ENCODE measurements at places on chromosomes 7 and 10.

GRCh38 chr7:18087026-18087686 lies 59.5 kb upstream of the PRPS1L1 start:
- no peak for DNase-seq

- DNase-seq = no peak
These were observed 110.1 kb downstream of the MAD1L1 start for GRCh38 chr7:2122651-2123050.

DNA sequence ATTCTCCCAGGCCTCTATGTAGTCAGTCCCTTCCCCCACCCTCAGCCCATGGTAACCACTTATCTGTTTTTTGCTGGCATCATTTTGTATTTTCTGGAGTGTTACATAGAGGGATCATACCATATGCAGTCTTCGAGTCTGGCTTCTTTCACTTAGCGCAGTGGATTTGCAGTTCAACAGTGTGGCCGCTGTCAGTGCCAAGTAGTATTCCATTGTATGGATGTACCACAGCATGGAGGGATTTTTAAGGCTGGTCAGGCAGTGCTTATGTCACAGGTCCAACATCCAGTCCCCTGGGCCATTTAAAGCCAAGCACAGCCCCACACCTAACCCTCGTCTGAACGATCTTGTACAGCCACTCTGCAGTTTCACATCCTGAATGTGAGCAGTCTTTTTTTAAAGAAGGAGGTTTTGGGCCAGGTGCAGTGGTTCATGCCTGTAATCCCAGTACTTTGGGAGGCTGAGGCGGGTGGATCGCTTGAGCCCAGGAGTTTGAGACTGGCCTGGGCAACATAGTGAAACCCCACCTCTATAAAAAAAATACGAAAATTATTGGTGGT lies 121.8 kb downstream of the CUX1 start:
- DNase-seq = no peak

GRCh38 chr10:107626862-107627261 lies 462.4 kb upstream of the SORCS1 start:
- DNase-seq = no peak

DNA sequence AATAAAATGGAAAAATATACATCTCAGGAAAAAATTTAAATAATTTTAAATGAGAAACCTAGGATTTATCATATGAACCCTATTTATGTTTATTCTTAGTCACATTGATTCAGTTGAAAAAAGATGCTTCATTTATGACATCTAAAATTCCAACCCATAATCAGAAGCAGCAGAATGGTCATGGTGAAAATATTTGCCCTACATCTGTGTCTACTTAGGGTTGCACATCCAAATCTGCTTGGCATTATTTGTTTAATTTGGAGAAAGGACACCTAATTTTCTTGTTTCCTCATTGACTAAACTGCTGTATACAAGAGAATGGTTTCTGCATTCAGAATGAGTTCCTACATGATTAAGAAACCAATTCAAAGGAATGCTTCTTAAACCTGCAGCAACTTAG lies 72.9 kb upstream of the SKAP2 start:
- DNase-seq = no peak

DNA sequence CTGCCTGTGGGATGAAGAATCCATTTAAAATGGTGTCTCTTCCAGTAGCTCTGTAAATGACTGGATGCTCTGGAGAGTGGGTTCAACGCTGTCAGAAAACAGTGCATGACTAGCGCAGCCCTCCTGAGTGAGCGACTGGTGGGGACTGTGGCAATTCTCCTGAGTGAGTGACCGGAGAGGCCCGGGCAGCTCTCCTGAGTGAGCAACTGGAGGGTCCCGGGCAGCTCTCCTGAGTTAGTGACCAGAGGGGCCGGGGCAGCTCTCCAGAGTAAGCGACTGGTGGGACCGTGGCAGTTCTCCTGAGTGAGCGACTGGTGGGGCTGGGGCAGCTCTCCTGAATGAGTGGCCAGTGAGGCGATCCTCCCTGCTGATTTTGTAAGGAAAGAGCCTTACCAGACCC lies 85.5 kb downstream of the WDR37 start:
- no peak for DNase-seq

DNA sequence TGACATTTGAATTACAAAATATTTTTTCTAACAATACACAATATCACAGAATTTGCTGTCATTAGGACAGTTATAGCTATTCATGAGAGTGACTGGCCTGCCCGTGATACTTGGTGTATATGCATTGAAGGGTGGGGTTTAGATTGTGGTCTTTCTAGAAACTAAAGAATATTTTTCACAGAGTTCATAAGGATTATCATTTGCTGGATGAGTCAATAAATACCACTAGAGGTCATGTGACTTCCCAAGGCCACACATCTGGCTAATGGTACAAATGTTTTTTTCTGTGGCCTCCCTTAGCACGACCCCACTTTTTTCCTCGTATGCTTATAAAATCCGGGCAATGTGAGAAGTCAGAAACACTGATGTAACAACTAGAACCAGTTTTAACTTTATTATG lies 5.2 kb downstream of the OPTN start:
- DNase-seq = no peak

- no peak for DNase-seq
These were observed 17.2 kb upstream of the UBE2H start for GRCh38 chr7:129969881-129970446.

GRCh38 chr10:120729547-120729946 lies 121.6 kb upstream of the WDR11 start:
- DNase-seq = no peak

DNA sequence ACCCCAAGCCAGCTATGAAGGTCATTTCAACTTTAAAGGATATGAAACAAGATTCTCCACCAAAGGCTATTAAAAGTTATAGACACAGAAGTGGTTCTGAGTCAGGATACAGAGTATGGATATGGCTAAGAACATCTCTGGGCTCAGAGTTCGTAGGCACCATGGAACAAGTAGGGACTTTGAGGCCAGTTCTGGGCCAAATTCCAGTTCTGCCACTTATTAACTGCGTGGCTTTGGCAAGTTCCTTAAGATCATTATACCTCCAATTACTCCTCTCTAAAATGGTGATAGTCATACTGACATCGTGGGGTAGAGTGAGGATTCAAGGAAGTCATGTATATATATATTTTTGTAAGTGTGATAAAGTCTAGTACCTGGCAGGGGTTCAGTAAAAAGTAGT lies 105.8 kb upstream of the NFE2L3 start:
- no peak for DNase-seq

DNA sequence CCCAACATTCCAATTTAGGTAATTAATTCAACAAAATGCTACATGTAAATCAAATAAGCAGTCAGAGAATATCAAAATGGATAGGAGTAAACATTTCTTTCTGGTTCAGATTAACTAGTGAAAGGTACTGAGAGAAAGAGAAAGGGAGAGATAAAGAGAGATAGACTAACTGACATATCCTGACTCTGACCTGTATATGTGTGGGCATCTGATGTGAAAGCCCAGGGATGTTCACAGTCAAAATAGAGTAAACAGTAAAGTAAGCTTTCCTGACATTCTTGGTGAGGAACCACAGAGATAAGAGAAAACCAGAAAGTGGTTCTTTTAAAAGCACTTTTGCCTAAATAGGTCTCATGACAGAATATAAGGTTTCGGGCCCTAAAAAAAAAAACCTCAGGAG lies 37.5 kb upstream of the ANK3 start:
- DNase-seq = no peak

DNA sequence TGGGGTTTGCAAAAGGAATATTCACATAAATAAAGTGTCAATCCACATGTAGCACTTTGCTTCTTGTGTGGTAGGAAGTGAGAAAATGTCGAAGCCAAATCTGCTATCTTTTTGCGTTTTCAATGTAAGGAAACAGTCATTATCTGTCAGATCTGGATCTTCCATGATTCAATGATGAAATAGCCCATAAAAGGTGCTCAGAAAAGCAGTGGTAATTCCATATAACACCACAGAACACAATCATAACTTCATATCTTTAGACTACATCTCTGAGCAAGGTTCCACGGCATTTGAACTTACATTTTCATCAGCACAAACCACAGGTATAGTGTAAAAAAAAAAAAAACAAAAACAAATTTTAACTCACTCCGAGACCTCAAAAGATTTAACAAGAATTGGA lies 39.9 kb upstream of the EGR2 start:
- no peak for DNase-seq

DNA sequence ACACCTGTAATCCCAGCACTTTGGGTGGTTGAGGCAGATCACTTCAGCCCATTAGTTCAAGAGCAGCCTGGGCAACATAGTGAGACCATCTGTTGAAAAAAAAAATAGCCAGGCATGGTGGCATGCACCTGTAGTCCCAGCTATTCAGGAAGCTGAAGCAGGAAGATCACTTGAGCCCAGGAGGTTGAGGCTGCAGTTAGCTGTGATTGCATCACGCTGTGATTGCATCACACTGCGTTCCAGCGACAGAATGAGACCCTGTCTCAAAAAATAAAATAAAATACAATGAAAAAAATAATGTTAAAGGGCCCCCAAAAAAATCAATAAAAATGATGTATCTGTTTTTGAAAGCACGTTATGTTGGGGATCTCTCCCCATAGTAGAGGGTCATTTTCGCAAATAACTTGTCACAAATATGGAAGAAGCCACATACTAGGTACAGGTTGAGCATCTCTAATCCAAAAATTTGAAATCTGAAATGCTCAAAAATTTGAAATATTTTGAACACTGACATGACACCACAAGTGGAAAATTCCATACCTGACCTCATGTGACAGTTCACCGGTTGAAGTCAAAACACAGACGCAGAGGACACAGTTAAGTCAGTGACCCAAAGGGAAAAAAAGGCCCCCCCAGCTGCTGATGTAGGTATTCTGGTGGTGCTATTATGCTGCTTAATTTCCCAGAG lies 9.5 kb downstream of the CISD1 start:
- no peak for DNase-seq

DNA sequence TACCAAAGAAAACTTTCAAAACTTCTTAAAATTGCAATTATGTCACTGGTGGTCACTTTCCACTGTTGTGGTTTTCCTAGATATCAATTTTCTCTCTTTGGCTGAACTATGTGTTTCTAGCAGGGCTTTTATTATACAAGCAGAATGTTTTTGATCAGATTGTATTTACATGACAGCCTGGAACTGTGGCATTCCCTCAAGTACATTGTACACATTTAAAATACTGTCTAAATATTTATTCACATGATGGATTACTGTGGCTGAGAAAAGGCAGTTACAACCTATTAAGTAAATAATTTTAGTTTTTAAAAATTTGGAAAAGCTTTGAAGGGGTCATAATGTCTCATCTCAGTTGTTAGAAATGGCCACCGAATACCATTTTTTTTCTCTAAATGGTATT lies 231.9 kb upstream of the PPP1R3A start:
- DNase-seq = no peak

GRCh38 chr7:99679032-99679399 lies 780 bp downstream of the CYP3A5 start:
- DNase-seq = no peak

DNA sequence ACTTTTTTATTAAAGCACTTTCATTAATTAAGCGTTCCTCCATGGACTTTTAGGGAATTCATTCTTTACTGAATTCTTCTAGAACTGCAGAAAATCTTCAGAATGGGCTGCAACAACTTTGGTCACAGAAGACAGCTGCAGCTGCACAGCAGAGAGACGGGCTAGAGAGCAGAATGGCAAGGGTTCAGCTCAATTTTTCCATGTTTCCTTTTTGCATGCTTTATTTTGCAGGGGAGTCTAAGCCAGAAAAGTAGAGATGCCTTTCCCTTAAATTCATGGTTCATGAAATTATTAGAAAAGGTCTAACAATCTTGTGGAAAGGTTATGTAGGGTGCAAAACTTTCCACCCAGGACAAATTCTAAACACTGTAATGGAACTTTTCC lies 15.4 kb upstream of the ANKRD1 start:
- no peak for DNase-seq

GRCh38 chr10:110502851-110503301 lies 5.2 kb downstream of the DUSP5 start:
- no peak for DNase-seq

DNA sequence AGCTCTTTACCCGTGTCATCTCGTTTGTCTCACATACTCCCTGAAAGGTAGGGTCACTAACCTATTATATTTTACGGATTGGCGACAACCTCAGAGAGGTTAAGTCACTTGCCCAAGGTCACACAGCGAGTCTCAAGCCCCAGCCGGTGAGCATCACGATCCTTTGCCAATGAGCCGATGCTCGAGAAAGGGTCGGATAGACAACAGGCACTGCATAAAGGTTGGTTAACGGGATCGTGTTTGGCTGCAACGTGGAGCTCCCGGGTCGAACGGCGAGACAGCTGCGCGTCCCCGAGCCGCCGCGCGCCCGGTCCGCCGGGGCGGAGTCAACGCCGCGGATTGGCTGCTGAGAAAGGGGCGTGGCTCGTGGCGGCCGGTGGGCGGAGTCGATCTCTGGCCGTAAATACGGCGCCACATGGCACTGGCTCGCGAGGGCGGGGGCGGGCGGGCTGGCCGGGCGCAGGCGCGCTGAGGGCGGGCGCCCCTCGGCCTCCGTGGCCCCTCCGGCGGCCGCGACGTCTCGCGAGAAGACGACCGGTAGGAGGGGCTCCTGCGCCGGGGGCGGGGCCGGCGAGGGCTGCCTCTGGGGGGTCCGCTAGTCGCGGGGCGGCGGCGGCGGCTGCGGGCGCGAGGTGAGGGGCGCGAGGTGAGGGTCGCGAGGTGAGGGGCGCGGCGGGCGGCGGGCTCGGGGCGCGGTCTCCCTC lies at the start of gene CHST12:
Gene CHST12 (plus strand): TSS at position 598 of the 704 bp plus-strand sequence. CDS start 29,029 bp downstream, outside the sequence.
- DNase-seq = peak; percentile 96

DNA sequence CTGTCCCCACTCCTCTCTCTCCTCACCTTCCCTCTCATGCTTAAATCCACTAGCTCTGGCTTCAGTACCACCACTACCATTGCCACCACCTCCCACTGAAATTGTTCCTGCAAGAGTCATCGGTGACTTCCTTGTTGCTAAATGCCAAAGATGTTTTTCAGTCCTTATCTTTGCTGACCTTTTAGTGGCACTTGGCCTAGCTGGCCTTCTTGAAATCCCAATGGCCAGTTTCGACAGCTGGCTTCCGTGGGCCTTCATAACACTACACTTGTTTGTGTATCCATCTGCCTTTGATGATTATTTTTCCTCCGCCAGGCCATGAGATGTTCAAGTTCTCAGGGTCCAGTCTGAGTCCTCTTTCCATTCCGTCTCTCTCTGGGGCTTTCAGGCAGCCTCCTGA lies 118.2 kb upstream of the NANOS1 start:
- no peak for DNase-seq

DNA sequence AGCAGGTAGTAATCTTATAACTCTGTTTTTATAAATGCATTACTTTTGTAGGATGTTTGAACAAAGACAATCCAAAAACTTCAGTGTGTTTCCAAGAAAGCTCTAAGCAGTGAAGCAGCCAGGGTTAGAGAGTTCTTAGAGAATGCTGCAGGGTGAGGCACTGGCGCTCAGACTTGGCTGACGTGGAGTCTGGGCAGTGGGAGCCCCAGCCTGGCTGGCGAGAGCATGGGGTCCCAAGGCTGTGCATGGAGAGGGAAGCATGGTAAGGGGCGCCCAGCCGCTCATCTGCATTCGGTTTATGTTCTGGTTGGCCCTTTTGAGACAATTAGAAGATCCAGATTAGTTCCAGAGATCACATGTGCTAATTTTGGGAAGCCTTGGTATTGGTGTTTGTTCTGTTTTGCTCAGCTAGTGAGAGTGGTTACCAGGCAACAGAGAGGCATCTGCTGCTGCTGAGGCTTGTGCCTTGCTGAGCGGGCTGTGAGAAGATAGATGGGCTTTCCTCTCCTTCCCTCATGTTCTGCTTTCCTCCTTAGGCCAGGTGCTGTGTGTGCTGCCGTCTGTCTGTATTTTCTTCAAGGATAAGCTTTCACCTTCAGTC lies 10.3 kb downstream of the SUN1 start:
- no peak for DNase-seq
